ENCODE measurements at places on chromosomes 6 and 20.

DNA sequence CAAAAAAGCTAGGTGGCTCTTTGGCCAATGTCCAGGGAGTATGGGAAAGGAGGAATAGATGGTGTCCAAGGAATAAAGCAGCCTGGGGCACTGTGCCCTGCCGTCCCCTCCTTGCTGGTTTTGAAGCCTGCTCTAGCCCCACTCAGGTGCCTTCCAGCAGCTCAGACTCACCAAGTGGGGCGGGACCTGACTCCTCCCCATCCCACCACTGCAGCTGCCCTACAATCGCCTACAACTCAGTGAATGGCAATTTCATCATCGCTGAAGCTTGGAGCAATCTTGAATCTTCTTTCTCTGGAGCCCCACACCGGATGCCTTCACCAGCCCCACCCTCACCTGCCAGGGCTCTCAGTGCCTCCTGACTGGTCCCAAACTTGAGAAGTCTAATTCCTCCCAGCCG lies 56.4 kb upstream of the NXT1 start:
- DNase-seq: no peak

DNA sequence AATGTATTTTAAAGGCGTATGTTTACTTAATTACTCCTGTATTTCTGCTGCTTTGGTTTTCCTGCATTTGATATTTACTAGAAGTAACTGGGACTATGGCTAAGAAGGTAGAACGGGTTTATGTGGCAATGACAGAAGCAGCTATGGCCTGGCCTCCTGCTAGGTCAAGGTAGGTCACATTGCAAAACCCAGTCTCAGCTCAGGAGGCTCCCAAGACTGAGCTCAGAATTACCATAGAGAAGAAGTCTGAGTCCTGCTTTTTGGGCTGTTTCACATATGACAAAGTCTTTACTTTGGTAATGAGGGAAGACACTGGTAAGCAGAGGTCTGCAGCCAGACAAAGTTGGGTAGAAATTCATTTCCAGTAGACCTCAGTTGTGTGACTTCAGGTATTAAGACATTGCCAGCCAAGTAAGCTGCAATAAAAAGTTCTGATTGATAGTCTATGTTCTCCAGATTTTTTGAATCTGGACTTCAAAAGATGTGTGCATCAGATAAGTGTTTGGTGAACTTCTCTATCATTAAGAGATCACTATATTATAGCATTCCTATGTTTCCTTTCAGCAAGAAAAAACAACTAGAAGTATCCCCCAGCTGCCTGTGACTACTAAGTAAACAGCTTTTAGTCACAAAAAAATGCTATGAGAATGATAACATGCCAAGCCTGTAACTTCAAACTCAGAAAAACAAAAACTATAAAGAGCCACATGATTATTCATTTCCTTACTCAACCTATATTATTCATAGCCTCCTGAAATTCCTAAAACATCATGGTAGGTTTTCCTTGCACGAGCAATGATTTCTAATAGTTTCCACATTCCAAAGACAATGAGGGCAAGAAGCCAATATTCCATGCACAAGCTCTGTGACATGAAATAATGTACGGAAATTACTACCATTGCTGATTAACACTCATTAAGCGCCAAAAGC lies 312.3 kb downstream of the HAO1 start:
- DNase-seq: peak; percentile 81

DNA sequence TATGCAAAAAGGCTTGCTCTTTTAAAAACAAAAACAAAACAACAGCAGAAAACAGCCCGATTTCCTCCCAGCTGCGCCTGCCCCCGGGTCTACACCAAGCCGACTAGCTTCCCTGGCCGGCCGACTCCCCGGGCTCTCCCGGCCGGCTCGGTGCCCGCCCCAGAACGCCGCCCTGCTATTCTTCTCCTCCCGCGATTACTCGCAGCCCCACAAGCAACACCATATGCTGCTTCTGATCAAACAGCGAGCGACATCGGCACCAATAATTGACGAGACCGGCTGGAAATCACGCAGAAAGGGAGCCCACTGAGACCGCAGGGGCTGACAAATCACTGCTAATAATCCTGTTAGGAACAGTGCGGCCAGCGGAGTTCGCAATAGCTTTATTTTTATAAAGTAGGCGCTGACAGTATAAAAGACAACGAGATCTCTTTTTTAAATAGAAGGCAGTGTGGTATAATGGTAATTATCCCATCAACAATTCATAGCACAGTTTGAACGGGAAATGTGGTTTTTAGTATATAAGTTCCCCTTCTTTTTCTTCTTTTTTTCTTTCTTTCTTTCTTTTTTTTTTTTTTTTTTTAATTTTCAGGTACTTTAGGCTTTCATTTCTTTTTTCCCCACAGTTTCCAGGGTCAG lies 3.3 kb downstream of the SIM1 start:
- peak; percentile 78 for DNase-seq

- peak; percentile 42 for DNase-seq
These were observed 26.1 kb downstream of the TTLL2 start for GRCh38 chr6:167350731-167351655.

DNA sequence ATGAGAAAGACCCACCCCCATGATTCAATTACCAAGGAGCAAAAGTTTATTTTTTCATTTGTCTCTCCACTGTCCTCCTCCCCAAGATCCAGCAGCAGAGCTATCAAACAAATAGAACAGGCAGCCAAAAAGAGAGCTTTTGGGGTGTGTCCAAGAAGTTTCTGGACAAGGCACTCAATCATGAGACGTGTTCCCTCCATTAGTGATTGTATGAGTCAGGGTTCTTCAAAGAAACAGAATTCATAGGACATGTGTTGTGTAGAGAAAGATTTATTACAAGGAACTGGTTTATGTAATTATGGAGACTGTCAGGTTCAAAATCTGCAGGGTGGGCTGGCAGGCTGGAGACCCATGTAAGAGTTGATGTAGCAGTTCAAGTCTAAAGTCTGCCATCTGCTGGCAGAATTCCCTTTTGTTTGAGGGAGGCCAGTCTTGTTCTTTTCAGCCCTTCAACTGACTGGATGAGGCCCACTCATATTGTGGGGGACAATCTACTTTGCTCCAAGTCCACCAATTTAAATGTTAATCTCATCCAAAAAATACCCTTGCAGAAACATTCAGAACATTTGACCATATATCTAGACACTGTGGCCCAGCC lies 248.1 kb upstream of the OPRM1 start:
- no peak for DNase-seq

DNA sequence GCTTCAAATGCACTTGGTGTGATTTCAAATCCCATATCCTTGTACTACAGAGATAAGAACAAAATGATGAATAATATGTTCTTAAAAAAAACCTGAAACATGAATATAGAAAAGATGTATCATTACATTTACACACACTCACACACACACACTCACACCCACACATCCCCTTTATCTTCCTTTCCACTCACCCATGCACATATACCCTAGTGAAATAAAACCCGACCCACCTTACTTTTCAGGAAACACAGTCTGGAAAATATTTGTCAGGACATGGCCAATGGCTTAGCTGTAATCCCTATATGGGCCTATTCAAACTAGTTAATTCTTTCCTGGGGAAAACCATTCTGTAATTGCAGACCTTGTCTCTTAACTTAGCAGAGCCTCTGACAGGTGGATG lies 60.8 kb upstream of the EDN1 start:
- no peak for DNase-seq

- peak; percentile 55 for DNase-seq
These were observed 481 bp downstream of the SERPINB6 start for GRCh38 chr6:2970753-2971419.

DNA sequence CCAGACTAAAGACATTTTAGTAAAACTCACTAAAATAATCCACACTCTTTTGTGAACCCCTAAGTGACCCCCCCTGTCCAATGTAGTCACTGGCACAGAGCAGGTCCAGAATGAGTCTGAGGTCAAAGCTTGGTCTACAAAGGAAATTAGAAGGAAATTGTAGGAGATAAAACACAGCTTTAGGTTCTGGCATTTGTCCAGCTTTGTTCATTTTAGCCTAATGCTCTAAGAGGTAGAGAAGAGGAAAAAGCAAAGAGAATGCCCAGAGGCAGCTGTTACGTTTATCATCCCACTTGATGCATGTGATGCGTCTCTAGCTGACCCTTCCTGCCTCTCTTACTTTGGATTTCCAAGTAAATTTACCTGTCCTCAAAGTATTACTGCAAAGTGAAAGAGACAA lies 62.5 kb downstream of the CNKSR3 start:
- DNase-seq: peak; percentile 9

GRCh38 chr20:46831633-46832011 lies 63.0 kb upstream of the EYA2 start:
- no peak for DNase-seq

GRCh38 chr6:3835785-3836184 lies 13.4 kb upstream of the FAM50B start:
- DNase-seq: no peak

DNA sequence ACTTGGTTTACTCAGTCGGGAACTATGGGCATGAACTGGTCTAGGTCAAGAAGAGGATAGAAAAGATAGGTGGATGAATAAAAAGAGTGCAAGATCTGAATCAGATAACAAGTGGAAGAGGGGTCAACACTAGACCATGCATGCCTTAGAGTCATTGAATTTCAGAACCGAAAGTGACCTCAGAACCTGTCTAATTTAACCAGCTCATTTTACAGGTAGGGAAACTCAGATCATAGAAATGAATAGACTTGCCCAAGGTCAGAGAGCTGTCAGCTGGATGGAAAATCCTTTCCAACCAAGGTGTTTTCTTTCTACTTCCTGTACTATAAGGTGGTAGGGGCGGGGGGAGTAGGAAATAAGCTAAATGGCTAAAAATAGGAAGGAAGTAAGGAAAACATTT lies 121.4 kb upstream of the ADGRF1 start:
- no peak for DNase-seq

- DNase-seq: no peak
These were observed 89.0 kb downstream of the CD40 start for GRCh38 chr20:46206992-46207549.

- no peak for DNase-seq
These were observed 8.9 kb downstream of the STX11 start for GRCh38 chr6:144159223-144159622.

DNA sequence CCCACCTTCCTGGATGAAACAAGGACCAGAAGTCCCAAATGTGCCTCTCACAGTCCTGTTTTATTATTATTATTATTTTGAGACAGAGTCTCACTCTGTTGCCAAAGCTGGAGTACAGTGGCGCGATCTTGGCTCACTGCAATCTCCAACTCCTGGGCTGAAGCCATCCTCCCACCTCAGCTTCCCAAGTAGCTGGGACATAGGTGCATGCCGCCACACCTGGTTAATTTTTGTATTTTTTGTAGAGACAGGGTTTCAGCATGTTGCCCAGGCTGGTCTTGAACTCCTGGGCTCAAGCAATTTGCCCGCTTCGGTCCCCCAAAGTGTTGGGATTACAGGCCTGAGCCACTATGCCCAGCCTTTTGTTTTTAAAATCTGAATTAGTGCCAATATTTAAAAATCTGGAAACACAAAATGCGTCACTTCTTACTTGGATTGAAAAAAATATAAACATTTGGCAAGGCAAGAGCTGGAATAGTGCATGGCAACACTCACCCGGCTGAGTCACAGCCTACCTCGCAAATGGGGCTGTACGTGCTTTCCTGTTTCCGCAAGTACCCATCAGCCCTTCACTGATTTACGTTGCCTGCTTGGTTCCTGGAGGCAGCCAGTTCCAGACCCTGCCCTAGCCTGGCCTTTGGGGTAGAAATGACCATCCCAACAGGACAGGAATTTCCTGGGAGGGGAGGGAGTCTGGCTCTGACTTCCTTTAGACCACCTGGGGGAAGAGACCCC lies 6.3 kb downstream of the SDCBP2 start:
- peak; percentile 66 for DNase-seq

DNA sequence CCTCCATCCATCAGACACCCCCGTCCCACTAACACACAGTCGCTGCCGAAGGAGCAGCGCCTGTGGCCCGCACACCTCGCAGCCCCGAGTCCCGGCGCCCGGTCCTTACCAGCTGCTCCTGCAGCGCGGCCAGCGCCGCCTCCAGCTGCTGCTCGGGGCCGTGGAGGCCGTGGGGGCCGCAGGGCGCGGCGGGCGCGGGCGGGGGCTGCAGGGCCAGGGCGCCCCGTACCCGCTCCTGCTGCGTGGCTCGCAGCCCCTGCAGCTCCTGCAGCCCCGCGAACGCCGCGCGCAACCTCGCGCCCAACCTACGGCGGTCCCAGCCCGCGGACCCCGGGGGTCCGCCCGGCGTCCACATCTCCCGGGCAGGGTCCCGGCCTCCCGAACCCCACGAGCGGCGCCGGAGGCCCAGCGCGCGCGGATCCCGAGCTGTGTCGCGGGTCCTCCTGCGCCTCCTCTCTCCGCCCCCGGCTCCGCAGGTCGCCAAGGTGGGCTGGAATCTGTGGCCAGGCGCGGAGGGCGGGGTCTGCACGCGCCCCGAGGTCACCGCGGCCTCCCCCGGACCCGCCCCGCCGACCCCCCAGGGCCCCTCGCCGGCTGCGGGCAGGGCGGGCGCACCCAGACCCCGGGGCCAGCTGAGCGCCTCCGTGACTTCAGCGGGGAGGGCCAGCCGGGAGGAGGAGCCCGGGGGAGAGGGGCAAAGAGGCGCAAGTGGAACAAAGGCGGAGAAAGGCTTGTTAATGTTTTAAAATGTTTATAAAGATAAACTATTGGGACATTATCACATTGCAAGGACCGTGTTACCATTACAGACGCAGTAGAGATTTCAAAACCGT lies at the start of gene DACT2:
TSS of gene DACT2 (minus strand) at position 499 of the 833 bp plus-strand sequence. CDS start at position 355, 144 bp downstream.
- no peak for DNase-seq

- peak; percentile 60 for DNase-seq
These were observed 71.5 kb downstream of the FILIP1 start for GRCh38 chr6:75422024-75422639.

- peak; percentile 90 for DNase-seq
These were observed 17.0 kb downstream of the UQCC2 start for GRCh38 chr6:33694401-33694931.

- DNase-seq: no peak
These were observed 776 bp downstream of the PPIL1 start for GRCh38 chr6:36873612-36874442.

- DNase-seq: no peak
These were observed 247.5 kb upstream of the RNF217 start for GRCh38 chr6:124714728-124715127.

- no peak for DNase-seq
These were observed 214.0 kb downstream of the ZFAND3 start for GRCh38 chr6:38033442-38033982.

DNA sequence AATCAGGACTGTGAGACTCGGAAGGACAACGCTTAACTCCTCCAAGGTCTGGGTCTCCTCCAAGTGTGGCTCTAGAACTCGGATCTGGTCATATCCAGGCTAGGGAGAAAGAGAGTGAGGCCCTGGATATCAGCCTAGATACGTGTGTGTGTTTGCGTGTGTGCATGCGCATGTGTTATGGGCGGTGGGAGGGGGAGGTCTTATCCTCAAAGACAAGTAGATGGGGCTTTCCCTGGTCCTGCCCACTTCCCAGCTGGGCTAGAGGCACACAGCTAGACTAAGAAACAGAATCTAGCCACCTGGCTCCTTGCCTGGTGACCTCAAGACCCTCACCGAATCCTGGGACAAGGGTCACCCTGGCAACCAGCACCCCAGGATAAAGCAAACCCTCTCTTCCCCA lies 13.2 kb downstream of the CPNE5 start:
- no peak for DNase-seq

- peak; percentile 75 for DNase-seq
These were observed 32.8 kb downstream of the TSPYL4 start for GRCh38 chr6:116221067-116221466.

Measured in fibroblast of skin of back (primary cell).